Stimulated activated CD4-positive, alpha-beta T cell treated with anti-CD3 and anti-CD28 coated beads, TNF-alpha, amount 100 ng/mL, for 4 hours (primary cell): ENCODE measurements at places on chromosomes 12 and 14.
A peak's percentile ranks its signal among the peaks of the same experiment; 100 is the strongest.

DNA sequence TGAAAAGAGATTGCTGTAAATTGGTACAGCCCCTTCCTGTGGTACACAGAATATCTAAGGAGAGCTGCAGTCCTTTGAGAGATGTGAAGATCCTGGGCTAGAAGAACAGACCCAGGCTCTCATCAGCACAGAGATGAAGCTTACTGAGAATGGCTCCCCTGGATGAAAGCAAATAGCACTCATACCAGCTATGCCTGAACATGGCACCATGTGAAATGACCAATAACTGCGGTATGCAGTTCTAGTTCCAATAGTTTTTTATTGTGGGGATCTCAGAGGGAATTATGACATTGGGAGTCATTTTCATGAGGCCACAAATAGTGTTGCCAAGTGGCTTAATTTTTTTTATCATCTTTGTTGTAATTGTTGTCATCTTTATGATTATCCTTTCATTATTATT, 15.4 kb upstream of the TRHDE start:
- DNase-seq, result no peak

DNA sequence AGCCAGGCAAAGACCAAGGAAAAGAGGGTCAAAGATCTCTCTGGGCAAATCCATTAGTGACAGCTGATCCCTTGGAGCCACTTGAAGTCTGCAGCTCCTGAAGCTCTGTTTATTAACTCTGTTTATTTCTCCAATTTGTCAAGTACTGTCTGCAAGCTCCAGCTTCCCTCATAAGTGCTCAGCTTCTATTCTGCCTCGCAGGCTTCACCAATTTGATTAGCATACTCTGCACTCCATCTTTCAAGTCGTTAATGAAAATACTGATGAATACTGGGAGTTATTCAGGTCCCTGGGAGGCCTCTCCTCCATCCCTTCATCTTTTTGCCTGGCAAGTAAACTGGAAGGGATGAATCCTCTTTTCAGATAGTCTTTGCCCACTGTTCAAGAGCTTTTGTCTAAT, 54.3 kb downstream of the TTC9 start:
- no peak for DNase-seq

- DNase-seq, result no peak
Measured at GRCh38 chr14:94768521-94769390, 1.2 kb downstream of the GSC start.

DNA sequence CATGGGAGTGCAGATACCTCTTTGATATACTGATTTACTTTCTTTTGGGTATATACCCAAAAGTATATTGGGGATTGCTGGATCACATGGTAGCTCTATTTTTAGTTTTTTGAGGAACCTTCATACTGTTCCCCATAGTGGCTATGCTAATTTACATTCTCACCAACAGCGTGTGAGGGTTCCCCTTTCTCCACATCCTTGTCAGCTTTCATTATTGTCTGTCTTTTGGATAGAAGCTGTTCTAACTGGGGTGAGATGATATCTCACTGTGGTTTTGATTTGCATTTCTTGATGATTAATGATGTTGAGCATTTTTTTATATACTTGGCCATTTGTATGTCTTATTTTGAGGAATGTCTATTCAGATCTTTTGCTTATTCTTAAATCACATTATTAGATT, 44.1 kb upstream of the JDP2 start:
- no peak for DNase-seq

DNA sequence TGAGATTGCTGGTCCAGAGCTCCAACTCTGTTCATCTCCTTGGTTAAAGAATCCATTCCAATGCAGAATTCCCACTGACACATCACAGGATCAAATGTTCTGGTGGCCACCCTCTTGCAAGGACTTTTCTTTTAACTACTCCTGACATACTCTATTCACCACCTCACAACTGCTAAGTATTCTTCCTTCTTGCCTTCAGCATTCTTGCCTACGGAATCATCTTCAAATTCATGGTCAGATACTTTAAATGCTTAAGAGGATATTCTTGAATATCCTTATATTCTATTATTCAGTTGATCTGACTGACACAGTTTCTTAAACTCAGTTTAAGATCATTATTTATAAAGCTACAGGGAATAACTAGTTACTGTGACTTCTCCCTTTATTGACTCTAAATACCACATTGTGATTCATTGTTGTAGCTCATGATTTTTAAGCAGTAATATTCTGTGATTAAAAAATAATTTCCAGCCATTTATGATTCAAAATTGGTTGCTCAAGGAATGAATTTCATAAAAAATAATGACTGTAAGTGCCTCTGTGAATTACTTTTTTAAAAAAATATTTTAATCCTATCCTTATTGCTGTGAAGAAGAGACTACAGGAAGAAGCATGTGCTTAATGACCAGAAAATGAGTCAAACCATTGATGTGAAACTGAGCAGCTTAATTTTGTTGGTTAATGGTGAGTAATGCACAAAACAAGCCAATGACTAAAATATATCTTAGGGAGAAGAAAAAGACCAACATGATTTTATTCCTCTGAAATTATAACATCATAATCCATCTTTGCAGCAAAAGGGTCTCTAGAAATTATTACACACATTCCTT, 207.1 kb downstream of the PIK3C2G start:
- DNase-seq, result no peak

- DNase-seq, result no peak
Measured at GRCh38 chr14:68822926-68823325, 30.1 kb upstream of the ZFP36L1 start.

- DNase-seq, result no peak
Measured at GRCh38 chr12:30980955-30981662, 54.6 kb downstream of the TSPAN11 start.

GRCh38 chr12:64178122-64178521, 44.0 kb downstream of the KICS2 start:
- no peak for DNase-seq

DNA sequence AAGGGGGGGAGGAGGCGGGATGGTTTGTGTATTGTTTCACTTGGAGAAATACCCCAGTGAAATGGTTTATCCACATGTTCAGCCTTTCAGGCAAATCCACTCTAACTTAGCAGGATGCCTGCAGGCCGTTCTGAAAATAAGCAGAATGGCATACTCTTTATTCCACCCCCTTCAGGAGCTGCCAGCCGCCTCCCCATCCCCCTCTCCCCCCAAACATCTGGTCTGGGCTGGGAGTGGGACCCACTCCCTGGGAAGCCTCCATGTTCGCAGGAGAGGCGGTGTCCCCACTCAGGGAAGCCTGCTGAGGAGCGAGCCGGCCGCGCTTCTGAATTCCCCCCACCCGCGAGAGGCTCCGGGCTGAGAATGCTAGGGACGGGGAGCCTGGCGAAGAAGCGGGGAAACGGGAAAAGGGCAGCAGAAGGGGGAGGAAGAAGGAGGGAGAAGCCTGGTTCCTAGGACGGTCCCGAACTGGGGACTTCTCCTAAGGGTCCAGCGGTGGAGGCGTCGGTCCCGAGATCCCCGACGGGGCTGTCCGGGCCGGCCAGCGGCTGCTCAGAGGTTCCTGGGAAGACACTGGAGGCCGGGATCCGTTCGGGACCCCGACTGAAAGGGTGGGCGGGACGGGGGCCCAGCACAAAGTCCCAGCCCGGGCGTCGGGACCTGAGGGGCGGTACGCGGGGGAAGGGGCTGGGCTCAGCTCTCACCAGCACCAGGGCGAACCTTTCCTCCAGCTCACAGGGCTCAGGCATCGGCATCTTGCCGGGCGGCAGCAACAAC, 666 bp downstream of the FMNL3 start:
- DNase-seq, result no peak

DNA sequence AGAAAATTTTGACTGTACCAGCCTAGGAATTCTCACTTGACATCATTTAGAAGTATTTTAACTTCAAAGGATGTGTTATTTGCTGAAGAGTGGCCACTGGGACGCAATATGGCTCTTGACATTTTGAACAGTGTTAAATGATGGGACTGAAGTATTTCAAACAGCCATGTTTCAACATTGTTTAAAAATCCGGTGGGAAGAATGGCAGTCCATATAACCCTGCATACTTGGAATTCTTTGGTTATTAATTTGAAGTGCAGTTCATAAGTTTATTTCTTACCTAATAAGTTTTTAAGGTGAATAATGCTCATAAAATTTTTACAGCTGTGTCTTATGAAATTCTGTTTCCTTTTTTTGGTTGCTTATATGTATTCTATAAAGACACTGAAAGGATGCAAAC, 8.3 kb downstream of the TMTC2 start:
- DNase-seq, result no peak

- DNase-seq, result no peak
Measured at GRCh38 chr14:45068396-45068795, 15.5 kb upstream of the PRPF39 start.

DNA sequence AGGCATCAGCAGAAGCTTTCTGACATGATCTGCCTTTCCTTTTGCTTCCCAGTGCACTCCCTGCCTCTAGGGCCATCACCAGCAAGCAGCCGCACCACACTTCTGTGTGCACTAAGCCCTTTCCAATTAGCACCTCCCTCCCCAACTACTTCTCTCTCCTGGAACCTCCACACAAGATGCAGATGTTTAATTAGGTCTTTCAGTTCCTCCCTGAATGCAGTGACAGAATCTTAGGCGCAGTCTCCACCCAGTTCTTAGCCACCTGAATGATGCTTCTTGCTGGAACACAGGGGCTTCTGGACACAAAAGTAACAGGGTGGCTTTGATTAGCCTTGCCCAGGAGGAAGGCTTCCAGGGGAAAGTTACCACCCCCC, 32.9 kb downstream of the NIN start:
- no peak for DNase-seq

GRCh38 chr12:68508576-68508975, 102.1 kb upstream of the RAP1B start:
- no peak for DNase-seq

- no peak for DNase-seq
Measured at GRCh38 chr14:82047777-82048470, 514.3 kb upstream of the SEL1L start.

- no peak for DNase-seq
Measured at GRCh38 chr12:13562915-13563742, 366.6 kb downstream of the EMP1 start.

- no peak for DNase-seq
Measured at GRCh38 chr12:109716092-109716479, 2.5 kb downstream of the FAM222A start.

DNA sequence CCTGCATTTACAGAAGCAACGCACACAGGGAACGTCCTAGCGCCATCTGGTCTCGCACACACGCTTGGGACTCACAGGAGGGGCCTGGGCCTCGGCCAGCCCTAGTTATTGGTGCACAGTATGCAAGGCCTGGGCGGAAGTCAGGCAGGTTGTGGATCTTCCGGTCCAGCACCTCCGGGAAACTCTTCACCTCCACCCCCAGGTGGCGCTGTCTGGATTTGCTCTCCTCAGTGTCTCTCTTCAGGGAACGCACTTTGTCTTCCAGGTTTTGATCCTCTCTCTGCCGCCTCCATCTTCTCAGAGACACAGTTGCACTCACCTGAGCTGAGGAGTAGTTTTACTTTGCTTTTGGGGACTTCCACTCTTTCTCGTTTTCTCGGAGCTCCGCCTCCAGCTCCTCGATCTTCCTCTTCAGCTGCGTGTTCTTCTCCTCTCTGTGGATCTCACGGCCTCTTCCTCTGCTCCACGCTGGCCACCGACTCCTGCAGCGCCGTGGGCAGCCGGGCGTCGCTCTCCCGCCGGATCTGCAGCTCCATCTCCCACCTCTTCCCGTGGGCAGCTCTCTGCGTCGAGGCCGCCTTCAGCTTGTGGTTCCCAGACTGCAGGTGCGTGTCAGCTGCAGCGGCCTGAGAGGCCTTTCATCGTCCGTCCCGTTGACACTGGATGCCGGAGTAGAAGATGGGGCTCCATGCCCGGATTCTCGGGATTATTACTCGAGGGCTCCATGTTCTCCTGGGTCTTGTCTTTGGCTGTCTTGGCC, 933.8 kb downstream of the TMEM121 start:
- peak; percentile 16 for DNase-seq

GRCh38 chr12:2299206-2299605, 246.4 kb downstream of the CACNA1C start:
- DNase-seq, result no peak
